HEK293T (cell line): ENCODE measurements at places on chromosomes 5 and 9.
A peak's percentile ranks its signal among the peaks of the same experiment; 100 is the strongest.

- DNase-seq: no peak
Measured at GRCh38 chr5:178376921-178377582, 144.4 kb upstream of the PHYKPL start.

GRCh38 chr5:149913436-149914419 is 30.9 kb downstream of the PDE6A start:
- DNase-seq: no peak

GRCh38 chr9:3385871-3386270 is 139.9 kb downstream of the RFX3 start:
- no peak for DNase-seq

DNA sequence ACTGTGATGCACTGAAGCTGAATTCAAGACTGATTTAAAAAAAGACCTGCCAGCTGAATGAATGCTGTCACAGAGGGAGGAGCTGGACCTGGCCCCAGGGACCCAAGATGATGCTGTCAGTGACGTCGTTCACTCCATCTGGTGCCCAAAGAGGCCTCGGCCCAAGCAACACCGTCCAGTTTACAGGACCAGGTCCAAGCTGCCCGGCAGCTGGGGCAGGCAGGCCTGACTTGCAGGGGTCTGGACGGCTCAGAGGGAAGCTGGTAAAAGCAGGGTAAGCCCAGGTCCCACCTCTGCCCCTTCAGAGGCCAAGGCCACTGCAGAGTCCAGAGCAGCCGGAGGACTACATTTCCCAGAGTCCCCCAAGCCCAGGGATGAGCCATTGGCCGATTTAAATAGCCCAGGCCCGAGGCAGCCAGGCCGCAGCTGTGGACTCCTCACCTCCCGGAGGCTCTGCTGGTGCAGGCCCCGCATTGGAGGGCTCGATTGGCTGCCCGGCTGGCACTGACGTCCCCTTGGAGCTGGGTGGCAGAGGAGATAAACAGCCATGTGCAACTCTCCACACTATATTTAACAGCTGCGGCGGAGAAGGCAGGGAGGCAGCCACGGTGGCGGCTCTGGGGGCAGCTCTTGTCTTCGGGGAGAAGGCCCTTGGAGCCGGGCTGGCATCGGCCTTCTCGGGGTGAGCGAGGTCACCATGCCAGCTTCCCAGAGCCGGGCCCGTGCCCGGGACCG is at the start of gene PLPP7:
Gene PLPP7, plus strand, starts transcription at position 423 of the 735 bp plus-strand sequence. Its CDS starts 275 bp downstream, at position 698.
- DNase-seq: peak; percentile 69

DNA sequence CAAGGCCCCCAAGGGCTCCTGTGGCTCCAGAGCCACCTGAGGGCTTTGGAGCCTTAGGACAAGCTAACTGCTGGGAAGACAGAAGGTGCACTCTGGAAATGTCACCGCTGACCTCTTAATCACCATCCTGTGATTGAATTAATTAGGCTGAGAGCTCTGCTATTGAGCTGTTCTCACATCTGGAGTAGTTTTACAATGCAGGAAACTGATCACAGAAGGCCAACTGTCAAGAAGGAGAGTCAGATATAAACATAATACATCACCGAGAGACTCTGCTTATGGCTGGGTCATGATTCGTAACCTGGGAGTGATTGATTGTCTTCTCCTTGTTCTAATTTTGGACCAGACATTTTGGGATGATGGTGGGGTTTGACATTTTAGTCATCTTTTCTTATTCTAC is 226.1 kb downstream of the SLIT3 start:
- DNase-seq: no peak

GRCh38 chr5:172768573-172769341 is 2.2 kb downstream of the DUSP1 start:
- no peak for DNase-seq

GRCh38 chr9:90546200-90546599 is 96.4 kb downstream of the DIRAS2 start:
- DNase-seq: peak; percentile 25

DNA sequence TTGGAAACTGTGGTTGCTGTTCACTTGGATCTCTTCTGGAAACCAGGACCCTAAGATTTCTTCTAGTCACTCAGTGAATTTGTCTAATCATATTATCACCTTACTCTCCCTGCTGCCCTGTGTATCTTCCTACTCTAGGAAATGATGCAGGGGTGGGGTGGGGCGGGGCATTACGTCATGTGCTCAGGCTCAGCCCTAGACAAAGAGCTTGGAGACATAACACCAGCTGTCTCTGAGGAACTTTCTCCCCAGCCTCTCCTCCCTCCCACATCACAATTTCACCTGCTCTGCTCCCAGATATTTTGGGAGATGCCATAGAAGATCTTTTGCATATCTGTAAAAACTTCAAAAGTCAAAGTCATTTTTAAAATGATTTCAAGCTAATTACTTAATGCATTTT is 470.4 kb downstream of the ZSWIM6 start:
- no peak for DNase-seq

DNA sequence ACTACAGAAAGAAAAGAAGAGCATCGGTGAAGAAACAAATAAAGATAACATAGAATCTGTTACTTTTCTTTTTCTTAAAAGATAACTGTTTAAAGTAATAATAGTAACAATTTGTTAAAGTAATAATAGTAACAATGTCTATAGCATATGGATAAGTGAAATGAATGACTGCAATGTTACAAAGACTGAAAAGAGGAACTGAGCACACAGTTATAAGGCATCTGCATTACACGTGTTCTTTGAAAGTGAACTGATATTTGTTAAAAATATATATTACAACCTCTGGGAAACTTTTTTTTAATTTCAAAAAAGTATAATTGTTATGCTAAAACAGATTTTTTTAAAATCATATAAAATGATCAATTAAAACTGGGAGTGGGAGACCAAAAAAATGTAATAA is 88.4 kb upstream of the FST start:
- DNase-seq: no peak

DNA sequence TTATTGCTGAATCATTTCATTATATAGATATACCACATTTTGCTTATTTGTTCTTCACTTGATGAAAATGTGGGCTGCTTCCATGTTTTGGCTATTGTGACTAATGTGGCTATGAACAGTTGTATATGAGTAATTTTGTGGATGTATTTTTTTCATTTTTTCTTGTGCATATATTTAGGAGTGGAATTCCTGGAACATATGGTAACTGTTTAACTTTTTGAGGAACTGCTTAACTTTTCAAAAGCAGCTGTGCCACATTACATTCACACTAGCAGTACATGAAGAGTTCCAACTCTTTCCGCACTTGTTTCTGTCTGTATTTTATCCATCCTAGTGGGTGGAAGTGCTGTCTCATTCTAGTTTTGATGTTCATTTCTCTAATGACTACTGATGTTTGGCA is 67.8 kb downstream of the JAK2 start:
- no peak for DNase-seq

GRCh38 chr5:134371834-134372340 is 518 bp downstream of the UBE2B start:
- DNase-seq: peak; percentile 9

GRCh38 chr5:159262859-159263568 is at the start of gene UBLCP1:
UBLCP1 (plus strand) TSS chr5:159263290; CDS start chr5:159268916, 5,626 bp downstream.
- peak; percentile 87 for DNase-seq

DNA sequence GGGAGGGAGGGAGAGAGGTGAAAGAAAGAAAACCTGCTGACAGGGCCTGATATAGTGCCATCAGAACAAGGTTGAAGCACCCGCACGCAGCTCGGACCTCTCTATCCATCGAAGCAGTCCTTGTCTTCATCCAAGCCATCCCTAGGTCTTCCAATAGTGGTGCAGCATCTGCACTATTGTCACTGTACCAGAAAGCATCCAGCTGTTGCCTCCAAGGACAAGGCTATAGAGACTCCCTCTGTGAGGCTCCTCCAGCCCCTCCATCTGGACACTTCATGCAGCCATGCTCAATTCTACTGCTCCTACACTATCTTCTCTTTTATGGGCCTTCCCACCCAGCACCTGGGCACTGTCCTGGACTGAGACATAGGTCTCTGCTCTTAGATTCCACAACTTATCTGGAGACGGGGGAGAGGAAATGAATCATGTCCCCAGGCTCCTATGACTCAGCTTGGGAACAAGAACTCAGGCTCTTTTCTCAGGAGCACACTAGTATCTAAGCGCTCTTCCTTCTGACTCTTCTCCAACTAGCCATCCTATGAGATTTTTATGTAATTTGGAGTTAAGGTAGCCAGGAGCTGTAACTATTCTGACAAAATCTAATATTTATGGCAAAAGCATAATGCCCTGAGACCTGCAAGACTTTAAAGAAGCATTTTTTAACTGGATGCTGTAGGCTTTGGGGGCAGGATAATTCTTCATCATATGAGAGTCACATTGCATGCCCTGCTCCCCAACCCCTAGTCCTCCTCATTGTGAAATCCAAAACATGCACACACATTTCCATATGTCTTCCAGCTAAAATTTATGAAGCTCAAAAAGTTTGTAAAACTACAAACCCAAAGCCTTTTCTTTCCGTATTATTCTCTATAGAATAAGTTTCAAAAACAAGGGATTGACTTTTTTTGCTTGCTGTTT is 446.8 kb downstream of the CCDC171 start:
- no peak for DNase-seq

DNA sequence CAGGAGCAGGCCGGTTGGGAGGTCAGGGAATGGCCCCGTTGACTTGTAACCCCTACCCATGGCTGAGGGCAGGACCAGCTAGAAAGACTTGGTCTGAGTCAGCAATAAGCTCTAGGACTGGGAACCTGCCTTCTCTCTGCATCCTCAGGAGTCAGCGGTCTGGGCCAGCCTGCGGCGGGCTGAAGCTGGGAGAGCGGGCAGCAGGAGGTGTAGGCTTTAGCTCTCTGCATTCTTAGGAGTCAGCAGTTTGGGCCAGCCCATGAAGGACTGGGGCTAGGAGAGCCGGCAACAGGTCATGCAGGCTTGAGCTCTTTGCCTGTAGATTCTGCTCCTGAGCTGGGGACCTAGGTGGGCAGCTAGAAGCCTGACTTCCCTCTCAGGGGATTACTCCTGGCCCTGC is 6.4 kb upstream of the SMIM32 start:
- no peak for DNase-seq

- peak; percentile 68 for DNase-seq
Measured at GRCh38 chr5:52989025-52989780, at the start of gene ITGA2. ITGA2 (plus strand) TSS chr5:52989352; CDS start chr5:52989469, 117 bp downstream.

DNA sequence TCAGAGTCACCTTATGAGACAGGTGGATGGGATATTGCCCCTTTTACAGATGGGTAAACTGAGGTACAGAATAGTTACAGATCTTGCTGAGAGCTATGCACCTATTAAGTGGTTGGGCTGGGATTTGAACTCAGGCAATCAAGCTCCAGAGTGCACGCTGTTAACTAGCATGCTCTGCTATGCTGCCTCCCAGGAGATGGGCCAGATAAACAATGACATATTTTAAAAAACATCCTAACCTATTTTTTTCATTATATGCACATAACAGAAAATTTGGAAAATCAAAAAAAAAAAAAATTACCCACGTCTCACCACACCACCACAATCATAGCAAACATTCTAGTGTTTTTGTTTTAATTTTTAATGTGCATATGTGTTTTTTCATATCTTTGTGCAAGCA is 123.4 kb upstream of the STC2 start:
- no peak for DNase-seq

DNA sequence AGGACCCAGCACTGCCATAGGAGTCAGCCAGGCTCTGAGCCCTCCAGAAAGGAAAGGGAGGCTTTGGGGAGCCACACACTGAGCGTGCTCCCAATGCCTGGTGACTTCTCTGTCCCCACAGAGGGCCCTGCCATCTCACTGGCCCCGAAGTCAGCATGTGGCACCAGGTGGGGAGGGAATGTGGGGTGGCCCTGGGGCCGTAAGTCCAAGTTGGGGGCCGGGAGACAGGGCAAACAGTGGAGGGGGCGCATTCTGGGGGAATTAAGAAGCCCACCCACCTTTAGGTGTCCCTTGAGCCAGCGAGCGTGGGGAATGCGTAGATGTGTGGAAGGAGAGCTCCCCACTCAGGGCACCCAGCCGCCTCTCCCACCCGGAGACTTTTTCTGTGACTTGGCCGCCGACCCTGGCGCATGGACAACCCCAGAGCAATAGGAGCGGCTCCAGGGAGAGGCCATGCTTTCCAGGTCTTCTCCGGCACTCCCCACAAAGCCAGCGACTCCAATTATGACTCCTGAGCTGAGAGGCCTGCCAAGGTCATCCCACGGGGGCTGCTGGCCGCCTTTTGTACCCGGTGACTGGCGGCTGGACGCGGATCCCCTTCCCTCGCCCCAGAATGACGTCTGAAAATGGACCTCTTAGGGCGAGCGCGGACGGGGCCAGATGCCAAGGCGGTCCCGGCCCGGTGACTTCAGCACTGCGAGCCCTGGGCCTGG is 9.8 kb downstream of the IRX1 start:
- no peak for DNase-seq

DNA sequence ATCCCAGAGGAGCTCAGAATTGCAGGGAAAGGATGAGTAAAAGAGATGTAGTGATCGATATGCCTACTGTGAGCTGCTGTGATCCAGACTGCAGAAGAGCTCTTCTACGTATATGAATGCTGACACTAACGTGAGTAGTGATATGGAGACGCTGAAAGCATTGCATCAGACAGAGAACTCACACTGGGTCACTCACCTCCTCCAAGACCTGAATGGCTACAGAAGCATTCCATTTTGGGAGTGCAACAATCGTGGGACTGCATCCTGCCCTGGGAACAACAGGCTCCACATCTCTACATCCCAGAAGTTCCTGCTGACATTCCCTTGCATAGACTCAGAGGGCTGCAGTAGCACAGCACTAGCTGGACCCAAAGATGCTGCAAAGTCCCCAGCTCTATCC is 755.9 kb upstream of the MEF2C start:
- no peak for DNase-seq

DNA sequence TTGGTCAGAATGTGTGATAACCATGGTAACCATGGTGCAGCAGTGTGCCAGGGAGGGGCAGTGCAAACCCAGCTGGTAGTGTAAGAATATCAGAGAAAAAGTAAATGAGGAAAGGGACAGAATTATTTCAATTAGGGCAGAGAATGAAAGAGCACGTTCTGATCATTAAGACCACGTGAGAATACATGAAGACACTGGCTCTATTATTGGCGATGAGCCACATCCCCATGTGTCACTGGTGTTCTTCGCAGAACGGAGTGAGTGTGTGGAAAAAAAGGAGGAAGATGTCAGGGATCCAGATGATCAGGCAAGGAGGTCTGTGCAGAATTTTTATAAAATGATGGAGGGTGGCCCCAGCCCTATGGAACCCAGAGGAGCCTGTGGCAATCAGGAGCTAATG is 315.5 kb downstream of the SEMA5A start:
- no peak for DNase-seq

DNA sequence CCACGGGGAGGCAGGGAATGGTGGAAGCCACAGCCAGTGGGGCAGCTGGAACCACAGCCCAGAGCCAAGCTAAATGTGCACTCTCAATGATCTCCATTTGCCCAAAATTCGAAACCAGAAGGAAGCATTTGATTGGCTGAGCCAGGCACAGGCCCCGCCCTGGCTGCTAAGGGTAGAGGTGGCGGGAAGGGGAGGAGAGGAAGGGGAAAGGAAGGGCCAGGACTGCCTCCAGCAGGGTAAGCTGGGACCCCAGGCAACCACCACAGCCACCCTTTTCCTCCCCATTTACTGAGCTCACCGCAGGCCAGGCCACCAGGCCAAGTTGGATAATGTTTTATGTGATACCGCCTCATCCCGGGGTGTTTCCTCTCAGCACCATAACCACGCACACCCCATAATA is 100.3 kb upstream of the RAPGEF1 start:
- no peak for DNase-seq

GRCh38 chr5:56838409-56839039 is 23.2 kb downstream of the MAP3K1 start:
- no peak for DNase-seq
